ENCODE measurements at places on chromosomes 16 and 17.

DNA sequence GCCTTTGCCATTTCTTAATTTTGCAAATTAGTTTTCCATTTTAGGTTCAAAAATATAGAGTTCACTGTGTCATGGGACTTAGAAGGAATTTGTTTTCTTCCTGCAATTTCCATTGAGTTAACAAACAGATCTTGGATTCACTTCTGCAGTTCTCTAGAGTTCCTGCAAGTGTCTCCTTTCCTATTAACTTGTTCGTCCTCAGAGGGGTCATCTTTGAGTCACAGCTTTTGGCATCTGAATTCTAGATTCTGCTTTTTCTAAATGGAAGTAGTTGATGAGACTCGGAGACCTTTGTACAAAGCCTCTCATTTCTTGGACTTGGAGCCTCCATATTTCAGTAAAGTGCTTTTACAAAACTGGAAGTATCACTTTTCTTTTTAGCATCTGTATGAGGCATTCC, 323.3 kb downstream of the BCAS3 start:
- peak; percentile 54 for DNase-seq

DNA sequence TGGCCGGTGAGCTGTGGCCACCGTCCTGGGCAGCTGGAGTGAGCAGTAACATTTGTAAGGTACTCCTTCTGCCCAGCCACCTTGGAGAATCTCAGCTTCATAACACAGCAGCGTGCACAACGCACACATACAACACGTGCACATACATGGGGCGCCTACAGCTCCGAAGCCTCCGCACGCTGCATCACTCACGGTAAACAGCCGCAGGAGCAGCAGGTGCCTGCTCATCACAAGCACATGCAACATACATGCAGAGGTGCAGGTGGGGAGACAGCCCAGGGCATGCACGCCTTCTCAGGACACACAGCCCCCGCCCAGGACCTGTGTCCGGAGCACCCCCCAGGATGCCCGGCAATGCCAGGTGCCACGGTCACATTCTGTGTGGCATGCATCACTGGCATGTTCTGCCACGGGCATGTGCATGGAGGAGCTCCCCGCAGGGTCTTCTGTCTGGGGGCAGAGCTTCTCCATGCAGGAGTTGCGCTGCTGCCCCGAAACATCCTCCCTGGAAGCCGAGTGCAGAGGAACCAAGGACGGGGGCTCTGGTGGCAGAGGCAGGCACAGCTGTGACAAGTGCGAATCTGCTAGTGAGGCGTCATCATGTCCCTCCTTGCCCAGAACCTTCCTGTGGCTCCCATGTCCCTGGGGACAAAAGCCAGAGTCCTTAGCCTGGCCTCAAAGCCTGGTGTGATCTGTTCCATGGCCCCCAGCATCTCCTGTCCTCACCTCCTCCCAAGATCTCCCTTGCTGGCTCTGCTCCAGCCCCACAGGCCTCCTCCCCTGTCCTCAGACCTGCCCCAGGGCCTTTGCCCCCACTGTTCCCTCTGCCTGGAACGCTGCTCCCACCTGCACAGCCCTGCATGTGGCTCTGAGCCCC, 184.0 kb upstream of the GSE1 start:
- no peak for DNase-seq

- peak; percentile 76 for DNase-seq
Measured at GRCh38 chr17:48625495-48626244, 488 bp downstream of the HOXB9 start.

DNA sequence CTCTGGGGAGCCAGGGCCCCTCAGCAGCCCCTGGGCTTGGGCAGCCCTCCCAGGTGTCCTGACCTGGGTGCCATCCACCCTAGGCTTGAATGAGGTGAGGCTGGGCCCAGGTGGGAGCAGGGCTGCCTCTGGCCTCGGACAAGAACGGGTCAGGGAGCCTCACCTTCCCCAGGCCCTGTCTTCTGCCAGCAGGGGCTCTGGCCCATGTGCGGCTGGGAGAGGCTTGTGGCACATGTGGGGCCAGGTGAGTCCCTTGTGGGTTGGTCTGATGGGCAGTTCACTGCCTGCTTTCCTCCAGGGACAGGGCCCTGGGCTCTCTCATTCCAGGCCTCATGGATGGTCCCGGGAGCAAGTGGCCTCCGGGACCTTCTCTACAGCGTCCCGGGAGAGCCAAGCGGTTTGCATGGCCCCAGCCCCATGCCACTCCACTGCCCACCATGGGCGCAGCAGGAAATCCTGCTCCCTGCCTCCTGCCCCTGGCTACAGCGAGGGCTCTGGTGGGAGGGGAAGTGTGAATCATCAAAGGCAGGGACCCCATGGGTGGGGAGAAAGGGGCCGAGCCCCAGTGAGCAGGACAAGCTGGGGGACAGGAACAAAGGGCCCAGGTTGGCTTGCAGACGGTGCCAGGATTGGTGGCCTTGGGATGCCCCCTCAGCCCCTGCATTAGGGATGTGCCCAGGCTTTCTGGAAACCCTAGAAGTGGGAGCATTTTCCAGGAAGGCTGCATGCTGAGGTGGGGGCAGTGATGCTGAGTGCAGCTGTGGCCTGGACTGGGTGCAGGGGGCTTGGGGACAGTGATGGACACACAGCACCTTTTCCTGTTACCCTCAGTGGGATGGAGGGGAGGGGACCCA, 12.2 kb downstream of the VASN start:
- DNase-seq: no peak

- no peak for DNase-seq
Measured at GRCh38 chr16:81232740-81233367, 5.6 kb upstream of the BCO1 start.

DNA sequence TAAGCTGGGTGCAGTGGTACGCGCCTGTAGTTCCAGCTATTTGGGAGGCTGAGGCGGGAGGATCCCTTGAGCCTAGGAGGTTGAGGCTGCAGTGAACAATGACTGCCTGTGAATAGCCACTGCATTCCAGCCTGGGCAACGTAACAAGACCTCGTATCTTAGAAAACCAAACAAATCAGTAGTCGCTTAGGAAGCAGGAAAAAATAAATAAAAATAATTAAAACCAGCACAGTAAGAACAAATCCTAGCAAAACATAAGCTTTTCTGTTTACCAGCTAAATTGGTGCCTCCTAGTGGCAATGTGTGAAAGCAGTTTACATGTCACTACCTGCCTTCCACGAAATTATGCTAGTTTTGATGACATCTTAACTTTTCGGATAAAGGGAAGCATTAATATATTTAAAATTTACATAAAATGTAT, 1.3 kb downstream of the ARMC5 start:
- peak; percentile 65 for DNase-seq

- no peak for DNase-seq
Measured at GRCh38 chr16:10126686-10127085, 55.5 kb downstream of the GRIN2A start.

GRCh38 chr17:45096141-45096540, 35.0 kb downstream of the NMT1 start:
- DNase-seq: peak; percentile 54

DNA sequence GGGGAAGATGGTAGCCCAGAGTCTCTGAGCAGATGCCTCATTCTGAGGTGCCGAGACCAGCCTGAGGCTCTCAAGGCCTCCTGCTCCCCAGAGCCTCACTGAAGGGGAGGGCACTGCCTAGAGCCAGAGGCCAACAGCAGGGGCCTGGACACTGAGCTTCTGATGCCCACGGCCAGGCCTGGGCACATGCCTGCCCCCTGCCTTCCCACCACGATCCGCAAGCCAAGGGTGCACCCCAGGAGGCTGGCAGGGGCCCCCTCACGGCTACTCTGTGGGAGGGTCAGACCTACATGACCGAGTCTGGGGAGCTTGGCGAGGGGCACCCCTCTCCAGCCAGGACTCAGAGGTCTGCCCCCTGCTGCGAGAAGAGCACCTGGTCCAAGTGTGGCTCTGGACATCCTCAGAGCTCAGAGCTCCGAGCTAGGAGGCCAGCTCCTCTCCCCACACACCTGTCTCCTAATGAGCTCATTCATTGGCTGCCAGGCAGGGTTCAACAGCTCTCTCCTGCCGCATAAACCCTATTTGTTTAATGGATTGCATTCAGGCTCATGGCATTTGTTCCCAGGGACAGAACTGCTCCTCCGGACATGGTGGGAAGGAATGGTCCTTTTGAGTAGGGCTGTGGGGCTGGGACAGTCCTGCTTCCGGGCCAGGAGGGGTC, 13.9 kb downstream of the OTOP3 start:
- DNase-seq: no peak

DNA sequence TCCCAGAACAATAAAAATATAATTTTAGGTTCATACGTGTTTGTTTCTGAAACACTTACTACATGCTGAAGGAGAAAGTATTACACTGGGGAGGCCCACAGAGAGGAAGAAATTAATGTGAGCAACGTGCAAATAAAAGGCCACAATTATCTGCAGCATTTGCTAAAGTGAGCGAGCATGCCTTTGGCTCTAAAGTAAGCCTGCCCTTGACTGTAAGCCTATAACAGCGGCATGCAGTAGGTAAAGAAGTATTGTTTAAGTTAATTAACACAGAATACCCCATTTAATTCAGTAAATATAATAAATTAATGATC, 13.2 kb upstream of the COTL1 start:
- no peak for DNase-seq

- DNase-seq: peak; percentile 85
Measured at GRCh38 chr17:81926451-81927151, 934 bp downstream of the MAFG start.

GRCh38 chr17:58514770-58515157, 326 bp upstream of the MTMR4 start:
- DNase-seq: no peak

GRCh38 chr16:31745900-31746299, 127.7 kb upstream of the ZNF267 start:
- no peak for DNase-seq

DNA sequence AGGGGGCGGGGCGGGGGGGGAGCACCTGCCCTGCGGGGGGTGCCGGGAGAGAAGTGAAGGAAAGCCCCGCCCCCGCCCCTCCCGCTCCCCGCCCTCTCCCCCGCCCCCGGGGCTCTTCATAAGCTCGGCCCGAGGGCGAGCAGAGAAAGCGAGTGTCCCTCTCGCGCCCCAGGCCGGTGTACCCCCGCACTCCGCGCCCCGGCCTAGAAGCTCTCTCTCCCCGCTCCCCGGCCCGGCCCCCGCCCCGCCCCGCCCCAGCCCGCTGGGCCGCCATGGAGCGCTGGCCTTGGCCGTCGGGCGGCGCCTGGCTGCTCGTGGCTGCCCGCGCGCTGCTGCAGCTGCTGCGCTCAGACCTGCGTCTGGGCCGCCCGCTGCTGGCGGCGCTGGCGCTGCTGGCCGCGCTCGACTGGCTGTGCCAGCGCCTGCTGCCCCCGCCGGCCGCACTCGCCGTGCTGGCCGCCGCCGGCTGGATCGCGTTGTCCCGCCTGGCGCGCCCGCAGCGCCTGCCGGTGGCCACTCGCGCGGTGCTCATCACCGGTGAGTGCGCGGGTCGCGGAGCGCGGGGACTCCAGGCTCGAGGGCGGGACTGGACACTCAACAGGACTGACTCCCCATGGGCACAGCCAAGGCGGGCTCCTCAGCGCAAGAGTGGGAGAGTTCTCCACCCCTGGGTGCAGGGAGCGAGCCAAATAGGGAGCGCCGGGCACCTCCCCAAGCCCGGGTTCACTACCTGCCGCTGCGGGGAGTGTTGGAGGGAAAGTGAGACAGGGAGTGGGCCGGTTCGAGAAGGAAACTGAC, at the start of gene HSD11B2:
TSS of gene HSD11B2 (plus strand) at position 145 of the 798 bp plus-strand sequence. CDS start at position 273, 128 bp downstream.
- DNase-seq: peak; percentile 76

GRCh38 chr16:70788668-70789594, 12.0 kb downstream of the VAC14 start:
- DNase-seq: no peak

DNA sequence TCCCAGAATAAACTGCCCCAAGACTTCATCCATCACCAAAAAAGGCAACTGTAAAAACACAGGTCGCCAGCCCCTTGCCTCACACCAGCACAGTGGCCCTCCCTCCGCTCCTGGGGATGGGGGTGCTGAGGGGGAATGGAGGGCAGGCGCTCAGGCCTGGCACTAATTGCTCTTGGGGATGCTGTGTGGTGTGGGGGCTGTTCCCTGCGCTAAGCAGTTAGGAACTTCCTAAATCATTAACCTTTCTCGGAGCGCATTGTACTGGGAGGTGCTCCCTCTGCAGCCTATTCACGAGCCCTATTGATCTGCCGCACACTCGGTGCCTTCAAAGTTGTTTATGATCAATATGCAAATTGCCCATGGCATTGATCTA, 199.9 kb downstream of the ZFHX3 start:
- no peak for DNase-seq

DNA sequence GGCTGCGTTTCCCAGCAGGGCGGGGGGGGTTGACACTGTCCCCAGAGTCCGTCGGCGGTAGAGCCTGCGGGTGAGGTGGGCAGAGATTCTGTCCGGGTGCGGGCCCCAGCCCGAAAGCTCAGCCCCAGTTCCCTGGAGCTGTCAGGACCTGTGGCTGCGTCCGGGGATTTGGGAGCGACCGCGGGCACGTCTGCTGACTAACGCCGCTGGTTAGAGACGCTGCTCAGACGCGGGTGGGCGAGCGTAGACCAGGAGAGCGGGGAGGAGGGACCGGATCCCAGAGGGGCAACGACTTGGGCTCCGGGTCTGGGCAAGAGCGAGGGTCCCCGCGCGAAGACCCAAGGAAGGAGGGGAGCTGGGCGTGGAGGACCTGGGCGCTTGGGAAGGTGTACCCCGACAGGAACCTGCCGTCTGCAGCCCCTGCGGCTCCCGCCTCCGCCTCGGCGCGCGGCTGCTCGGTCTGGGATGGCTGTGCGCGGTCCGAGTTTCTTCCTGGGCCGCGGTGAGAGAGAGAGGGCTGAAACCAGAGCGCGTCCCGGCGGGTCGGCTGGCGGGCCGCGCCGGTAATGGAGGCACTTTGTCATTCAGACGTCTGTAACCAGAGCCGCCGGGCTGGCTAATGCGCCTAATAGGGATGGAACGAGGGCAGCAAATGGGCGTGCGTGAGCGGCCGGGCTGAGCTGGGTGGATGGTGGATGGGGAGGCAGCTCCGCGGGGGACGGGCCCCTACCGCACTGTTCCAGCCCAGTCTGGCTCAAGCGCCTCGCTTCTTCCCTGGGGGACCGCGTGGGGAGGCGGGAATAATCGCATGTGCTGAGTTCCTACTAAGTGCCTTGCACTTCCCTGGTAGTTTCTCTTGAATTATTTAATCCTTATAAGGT, 2.3 kb downstream of the NGFR start:
- DNase-seq: peak; percentile 76

DNA sequence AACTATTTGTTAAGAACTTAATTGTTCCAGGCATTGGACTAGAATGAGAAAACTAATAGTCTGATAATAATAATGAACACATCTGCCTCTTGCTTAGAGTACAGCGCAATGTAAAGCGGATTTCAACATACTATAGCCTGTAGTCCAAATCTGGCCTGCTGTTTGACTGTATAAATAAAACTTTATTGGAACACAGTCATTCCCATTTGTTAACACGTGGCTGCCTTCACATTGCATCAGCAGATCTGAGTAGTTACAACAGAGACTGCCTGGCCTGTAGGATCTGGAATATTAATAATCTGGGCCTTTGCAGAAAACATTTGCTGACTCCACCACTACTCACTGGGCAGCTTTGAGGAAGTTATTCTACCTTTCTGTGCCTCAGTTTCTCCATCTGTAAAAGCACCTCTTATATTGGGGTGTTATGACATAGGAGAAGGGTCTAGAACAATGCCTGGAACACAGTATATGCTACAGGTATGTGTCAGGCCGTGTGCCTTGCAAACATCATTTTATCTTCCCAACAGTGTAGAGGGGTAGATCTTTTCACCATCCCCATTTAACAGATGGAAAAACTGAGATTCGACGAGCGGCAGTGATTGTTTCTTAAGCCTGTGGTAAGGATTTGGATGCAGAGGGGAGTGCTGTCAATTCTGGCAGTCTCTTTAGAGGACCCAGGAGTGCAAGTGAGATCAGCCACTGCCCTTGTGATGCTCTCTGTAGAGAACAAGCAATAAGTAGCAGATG, 22.2 kb downstream of the PDILT start:
- no peak for DNase-seq
